Naive B cell (primary cell): ENCODE measurements at places on chromosomes 12 and 14.

GRCh38 chr12:43882578-43883178, 46.8 kb downstream of the TMEM117 start:
- peak; percentile 35 for DNase-seq

- DNase-seq, result no peak
These were observed 54.1 kb downstream of the BEGAIN start for GRCh38 chr14:100532906-100533655.

DNA sequence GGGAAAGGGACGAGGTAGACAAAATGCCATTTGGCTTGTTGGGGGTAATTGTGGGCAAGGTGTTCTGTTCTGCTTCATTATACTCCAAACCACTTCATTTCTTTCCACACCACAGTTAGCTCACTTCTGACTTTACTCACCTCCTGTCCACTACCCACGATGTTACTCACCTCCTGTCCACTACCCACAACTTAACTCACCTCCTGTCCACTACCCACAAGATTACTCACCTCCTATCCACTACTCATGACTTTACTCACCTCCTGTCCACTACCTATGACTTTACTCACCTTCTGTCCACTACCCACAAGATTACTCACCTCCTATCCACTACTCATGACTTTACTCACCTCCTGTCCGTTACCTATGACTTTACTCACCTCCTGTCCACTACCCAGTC, 10.1 kb upstream of the TWF1 start:
- DNase-seq, result no peak

GRCh38 chr12:54448344-54448743, 25.1 kb downstream of the GTSF1 start:
- no peak for DNase-seq

DNA sequence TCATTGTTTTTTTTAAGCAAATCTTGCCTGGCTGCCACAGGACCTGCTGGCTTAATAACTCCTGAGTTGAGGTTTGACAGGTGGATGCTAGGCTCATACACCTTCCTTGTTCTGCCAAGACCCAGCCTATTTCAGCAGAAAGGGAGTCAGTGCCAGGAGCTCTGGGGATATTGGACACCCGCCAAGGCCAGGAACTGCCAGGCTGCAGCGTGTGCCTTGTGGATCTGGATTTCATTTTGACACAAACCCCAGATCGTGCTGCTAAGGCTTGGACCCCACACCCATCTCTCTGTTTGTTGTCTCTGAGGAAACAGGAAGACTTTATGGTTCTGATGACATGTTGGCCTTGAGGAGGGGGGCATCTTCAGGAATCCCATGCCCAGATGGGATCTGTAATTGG, 44.4 kb upstream of the PRIMA1 start:
- DNase-seq, result no peak

GRCh38 chr14:89164168-89165073, 252.6 kb downstream of the FOXN3 start:
- DNase-seq, result no peak

DNA sequence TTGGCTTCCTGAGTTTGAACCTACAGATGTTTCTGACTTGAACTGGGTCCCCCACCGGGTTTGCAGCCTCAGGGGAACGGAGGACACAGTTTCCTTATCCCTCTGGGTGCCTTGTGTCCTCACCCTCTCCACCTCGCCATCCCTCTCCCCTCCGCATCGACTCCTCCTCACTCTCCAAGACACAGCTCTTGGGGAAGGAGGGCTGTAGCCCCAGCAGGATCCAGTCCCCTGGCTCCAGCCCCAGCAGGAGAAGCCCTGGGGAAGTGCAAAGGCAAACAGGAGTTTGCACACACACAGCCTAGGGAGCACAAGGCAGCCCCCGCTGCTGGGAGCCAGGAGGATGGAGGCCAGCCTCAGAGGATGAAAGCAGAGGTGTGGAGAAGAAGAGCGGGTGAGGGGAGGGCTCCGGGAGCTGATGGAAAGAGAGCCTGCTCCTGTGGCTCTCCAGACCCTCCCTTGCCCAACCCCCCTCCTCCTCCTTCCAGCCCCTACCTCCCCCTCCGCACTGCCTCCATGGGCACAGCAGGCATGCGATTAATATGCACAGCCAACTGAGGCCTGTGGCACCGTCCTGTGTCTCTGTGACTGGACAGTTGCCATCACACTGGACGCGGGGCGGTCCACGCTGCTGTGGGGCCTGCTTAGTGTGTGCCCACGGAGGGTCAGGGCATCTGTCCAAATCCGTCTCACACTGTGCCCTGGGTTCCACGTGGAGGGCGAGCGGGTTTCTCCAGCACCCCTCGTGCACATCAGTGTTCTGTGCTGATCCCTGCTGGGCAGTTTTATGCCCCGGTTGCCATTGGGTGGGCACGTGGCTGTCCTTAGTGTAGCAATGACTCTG, 193.7 kb upstream of the DIO3 start:
- no peak for DNase-seq

DNA sequence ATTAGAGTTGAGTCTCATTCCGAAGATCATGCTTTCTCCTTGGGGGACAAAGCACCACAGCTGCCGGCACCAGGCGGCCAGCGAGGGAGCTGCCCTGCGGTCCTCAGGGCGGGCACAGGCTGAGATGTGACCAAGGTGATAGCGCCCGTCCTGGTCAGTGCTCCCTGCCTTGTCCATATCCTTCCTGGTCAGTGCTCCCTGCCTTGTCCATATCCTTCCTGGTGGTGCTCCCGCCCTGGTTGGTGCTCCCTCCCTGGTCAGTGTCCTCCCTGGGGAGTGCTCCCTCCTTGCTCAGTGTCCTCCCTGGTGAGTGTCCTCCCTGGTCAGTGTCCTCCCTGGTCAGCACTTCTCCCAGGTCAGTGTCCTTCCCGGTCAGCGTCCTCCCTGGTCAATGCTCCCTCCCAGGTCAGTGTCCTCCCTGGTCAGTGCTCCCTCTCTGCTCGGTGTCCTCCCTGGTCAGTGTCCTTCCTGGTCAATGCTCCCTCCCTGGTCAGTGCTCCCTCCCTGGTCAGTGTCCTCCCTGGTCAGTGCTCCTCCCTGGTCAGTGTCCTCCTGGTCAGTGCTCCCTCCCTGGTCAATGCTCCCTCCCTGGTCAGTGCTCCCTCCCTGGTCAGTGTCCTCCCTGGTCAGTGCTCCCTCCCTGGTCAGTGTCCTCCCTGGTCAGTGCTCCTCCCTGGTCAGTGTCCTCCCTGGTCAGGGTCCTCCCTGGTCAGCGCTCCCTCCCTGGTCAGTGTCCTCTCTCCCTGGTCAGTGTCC, 92.2 kb downstream of the ADGRD1 start:
- DNase-seq, result no peak

- DNase-seq, result no peak
These were observed 29.5 kb upstream of the APOLD1 start for GRCh38 chr12:12755923-12756322.

- no peak for DNase-seq
These were observed 15.5 kb upstream of the IRF2BPL start for GRCh38 chr14:77043984-77044485.

DNA sequence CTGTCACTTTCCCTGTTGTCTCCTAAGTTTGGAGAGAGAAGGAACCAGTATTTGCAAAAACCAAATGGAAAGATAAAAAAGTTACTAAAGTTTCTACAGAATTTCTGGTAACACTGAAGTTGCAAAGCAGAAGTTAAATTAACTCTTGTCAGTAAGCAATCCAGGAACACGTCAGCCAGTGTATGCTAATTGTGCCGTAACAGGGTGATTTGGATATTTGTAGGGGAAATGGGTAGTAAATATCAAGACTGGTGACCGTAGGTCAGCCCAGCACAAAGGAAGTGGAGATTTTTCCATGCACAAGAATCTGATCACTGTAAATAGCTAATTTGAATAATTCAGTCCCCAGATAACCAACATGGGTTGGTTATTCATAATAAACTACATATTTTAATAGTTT, 2.3 kb downstream of the CDKN1B start:
- DNase-seq, result peak; percentile 35

GRCh38 chr12:108304633-108305032, 34.5 kb downstream of the CMKLR1 start:
- DNase-seq, result no peak

- no peak for DNase-seq
These were observed 182.2 kb upstream of the USP15 start for GRCh38 chr12:62078020-62078419.

GRCh38 chr14:103815253-103815652, 32.1 kb downstream of the PPP1R13B start:
- DNase-seq, result no peak

- DNase-seq, result no peak
These were observed 214.8 kb downstream of the EPS8 start for GRCh38 chr12:15574353-15574752.

DNA sequence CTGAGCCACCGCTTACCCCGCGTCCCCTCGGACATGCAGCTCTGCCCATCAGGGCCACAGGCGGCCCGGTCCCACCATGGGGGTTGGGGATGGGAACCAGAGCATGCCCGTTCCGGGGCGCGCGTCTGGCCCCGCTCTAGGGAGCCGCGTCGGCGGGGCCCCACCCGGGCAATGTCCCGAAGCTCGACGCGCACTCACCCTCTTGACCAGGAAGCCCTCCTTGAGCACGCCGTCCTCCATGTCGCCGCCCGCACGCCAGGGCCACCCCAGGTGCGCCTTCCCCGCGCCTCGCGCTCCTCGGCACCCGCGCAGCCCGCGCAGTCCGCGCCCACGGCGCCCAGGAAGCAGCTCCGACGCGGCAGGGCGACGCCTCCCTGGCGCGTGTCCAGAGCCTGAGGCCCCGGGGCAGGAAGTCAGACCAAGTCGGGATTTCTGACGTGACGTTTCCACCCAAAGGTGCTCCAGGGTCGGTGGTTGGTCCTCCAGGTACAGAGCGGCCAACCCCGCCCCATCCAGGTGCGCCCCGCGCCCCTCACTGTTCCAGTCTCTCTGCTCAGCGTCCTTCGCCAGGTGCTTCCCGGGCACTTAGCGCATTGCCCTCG, at the start of gene PLEK2:
Gene PLEK2 (minus strand): TSS at position 346 of the 602 bp plus-strand sequence. CDS start 106 bp downstream, at position 240.
- DNase-seq, result no peak

DNA sequence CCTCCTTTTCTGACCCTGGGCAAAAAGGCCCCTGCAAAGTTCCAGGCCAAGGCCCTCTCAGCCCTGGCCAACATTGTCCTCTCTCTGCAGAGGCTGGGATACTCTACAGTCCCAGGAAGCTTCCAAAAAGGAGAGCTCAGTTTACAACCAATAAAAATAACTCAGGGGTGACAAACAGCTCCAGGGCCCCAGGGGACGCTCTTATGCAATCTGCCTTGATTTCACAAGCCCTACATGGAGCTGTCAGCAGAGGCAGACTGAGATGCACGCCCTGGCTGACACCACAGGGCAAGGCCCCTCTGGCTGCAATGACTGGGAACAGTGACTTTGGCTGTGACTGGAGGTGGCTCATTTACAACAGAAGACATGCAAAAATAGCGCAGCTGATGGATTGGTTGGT, 129.0 kb upstream of the MED13L start:
- DNase-seq, result no peak

DNA sequence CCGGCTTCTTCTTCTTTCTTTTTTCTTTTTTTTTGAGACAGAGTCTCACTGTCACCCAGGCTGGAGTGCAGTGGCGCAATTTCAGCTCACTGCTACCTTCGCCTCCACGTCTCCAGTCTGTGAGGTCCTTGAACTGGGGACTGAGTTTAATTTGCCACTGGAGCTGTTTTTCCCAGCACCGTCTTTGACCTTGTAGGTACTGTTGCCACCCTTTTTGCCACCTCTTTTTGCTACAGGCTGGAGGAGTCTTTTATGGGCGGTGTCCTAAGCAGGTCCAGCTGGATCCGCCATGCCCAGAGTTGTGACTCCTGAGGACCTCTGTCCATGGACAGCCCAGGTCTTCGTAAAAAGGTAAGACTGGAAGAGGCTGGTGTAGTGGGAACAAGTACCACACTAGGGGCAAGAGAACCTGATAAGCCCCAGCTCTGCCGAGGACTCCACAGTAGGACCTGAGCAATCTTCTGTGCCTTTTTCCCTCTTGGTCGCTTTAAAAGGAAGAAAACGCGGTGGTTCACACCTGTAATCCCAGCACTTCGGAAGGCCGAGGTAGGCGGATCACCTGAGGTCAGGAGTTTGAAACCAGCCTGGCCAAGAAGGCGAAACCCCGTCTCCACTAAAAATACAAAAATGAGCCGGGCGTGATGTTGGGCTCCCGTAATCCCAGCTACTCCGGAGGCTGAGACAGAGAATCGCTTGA, 946 bp downstream of the RNU4-2 start:
- peak; percentile 14 for DNase-seq

GRCh38 chr12:1853716-1854115, 33.4 kb downstream of the LRTM2 start:
- DNase-seq, result no peak

DNA sequence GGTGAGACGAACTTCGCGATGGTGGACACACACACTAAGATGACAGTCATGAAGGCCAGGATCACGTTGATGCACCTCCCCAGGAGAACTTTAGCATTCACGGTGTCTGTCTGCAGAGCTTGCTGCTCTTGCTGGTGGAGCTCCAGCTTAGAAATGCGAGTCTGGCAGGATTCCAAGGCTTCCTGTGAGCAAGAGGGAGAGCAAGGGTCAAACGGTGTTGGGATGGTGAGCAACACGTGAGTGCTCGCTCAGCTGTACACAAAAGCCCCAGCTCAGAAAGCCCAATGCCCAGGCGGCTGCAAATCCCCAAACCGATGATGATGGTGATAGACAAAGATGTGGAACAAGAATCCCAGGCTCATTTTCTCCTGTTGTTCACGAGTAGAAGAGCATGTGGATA, 78.8 kb downstream of the TMCC3 start:
- DNase-seq, result no peak

GRCh38 chr12:79932357-79932756, 2.5 kb downstream of the PPP1R12A start:
- DNase-seq, result no peak

GRCh38 chr14:71373773-71374172, 466.5 kb downstream of the PCNX1 start:
- DNase-seq, result no peak

DNA sequence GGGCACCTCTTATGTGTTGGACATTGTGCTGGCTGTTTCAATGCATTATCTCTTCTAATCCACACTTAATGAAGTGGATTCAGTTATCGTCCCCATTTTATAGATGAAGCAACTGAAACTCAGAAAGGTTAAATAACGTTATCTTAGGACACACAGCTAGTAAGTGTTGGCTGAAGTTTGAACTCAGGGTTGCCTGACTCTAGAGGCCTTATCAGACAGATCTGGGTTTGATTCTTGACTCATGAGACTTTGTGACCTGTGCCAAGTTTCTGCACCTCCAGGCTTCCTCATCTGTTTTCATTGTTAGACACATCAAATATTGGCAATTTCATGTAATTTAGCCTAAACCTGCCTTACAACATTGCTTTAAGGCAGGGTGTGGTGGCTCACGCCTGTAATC, 18.2 kb upstream of the IRF2BPL start:
- no peak for DNase-seq
